ENCODE measurements at places on chromosomes 2 and 18.

- DNase-seq: no peak
These were observed 30.0 kb downstream of the MEMO1 start for GRCh38 chr2:31980674-31981356.

GRCh38 chr2:164802095-164802707, 39.4 kb downstream of the COBLL1 start:
- DNase-seq: no peak

DNA sequence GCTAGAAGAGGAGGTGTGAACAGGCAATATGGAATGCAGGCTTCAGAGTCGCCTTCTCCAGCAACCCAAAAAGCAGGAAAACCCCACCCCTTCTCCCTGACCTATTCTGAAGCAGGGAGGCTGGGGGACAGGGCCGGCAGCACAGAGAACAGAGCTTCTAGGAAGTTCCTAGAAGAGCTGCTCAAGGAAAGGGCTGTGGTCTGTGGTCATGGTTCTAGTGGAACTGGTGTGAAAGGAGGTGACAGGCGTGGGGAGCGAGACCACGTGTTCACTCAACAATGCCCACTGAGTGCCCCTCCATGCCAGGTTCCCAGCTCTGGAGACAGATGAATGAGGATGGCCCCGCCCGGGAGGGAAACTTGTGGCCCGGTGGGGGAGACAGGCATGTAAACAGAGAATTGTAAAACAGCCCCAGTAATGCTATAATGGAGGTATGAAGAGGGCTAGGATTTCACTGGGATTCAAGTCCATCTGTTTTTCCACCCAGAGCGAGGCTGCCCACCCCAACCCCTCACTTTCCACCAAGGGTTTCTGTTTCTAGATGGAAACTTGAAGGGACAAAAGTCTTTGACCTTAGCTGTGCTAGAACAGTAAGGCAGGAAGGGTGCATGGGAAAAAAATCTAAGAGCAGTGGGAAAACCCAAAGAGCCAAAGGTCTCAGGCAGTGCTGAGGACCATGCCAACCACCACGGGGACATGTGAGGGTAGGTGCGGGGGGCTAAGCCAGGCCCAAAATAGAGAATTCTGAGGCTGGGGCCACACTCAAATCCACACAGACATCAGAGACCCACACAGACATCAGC, 71.8 kb downstream of the TNS1 start:
- DNase-seq: no peak

GRCh38 chr2:128491692-128492244, 173.1 kb upstream of the HS6ST1 start:
- no peak for DNase-seq

DNA sequence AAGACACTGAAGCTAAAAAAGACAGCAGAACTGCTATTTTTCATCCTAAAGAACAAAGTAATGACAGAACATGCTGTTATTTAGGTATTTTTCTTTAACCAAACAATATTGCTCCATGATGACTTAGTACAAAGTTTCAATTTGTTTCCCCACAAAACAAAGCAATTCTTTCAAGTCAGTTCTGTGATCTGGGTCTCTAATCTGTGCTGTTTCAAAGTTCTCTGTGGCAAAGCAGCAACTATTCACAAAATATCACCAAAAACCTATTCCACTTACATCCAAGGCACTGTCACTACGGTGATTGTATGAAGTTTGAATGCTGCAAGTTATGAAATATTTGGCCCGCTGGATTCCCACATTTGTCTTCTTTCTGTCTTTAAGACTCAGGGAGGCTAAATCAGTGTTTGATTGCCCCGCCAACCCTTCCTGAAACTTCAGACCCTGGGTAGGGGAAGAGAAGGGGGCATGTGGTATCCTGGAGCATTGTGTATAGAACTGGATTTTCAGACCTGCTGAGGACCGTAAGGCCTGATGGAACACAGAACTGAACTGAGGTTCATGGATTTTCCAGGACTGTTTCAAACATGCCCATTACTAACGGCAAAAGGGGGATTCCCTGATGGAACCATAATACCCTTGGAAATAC, 13.1 kb upstream of the MFF start:
- no peak for DNase-seq

- no peak for DNase-seq
These were observed 126.3 kb downstream of the LTBP1 start for GRCh38 chr2:33073018-33073417.

- peak; percentile 44 for DNase-seq
These were observed 50.4 kb downstream of the EML6 start for GRCh38 chr2:54773838-54774237.

Measured in H4 (cell line).